Effector memory CD4-positive, alpha-beta T cell (primary cell): ENCODE measurements at places on chromosomes 3 and 15.

DNA sequence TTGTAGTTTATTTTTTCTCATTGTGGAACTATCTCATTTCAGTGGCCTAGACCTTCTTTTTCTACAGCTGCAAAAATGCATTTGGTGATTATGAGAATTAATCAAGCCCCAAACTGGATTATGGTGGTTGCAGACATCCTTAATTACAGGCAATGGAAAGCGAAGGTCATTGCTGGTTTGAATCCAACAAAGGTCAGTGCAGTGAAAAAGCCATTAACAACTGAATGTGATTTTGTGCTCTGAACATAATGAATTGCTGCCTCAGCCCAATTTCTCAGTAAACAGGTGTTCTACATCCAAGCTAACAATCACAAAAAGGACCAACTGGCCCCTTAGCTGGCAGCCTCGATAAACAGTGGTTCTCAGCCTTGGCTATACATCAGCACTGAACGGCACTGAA lies 260.1 kb upstream of the DPPA4 start:
- no peaks in the 10 kb centered on the region for H3K4me1 ChIP-seq
- no peak for DNase-seq
- H3K27me3 ChIP-seq: no peaks in the 10 kb centered on the region
- no peaks in the 10 kb centered on the region for H3K36me3 ChIP-seq
- no peak overlapping the region for H3K27ac ChIP-seq
- no peak overlapping the region for H3K4me3 ChIP-seq

DNA sequence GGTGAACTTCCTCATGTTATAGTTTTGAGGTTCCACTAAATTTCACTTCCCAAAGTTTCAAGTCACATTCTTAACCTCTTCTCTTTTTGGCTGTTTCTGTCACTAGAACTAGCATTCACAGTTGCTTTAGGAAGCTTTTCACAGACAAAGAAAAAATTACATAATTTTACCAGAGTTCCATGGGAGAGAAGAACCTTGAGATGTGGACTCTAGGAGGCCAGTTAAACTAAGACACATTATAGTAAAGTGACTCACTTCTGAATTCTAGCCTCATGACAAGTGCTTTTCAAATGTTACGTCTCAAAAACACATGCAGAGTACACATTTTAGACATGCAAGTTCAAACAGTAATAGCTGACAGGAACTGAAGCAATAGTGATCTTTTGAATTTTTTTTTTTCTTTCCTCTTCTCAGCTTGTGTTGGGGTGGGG lies 39.9 kb upstream of the LRTM1 start:
- no peaks in the 10 kb centered on the region for H3K4me1 ChIP-seq
- no peaks in the 10 kb centered on the region for H3K36me3 ChIP-seq
- no peak overlapping the region for H3K4me3 ChIP-seq
- H3K27me3 ChIP-seq: no peaks in the 10 kb centered on the region

DNA sequence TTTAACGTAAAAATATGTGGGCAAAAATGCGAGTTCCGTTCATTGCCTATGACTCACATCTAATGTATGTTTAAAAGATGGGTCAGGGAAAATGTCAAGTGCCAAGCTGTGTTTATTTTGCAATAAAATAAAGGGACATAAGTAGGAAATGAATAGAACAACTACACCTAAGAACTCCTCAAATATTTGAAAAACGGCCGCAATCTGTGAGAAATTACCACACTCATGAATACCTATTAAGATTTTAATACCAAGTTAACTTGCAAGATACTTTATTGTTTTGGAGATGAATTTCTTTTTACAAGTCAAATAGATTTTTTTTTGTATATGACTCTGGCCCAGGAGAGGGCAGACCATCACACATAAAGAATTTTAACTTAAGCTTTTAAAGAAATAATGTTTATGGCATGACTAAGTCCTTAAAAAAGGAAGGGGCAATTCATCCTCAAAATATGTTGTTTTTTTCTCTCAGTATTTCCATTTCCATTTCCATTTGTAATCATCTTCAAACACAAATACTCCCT lies 152.7 kb downstream of the SUCNR1 start:
- H3K36me3 ChIP-seq: no peaks in the 10 kb centered on the region
- DNase-seq: no peak
- H3K27ac ChIP-seq: no peak overlapping the region
- H3K4me3 ChIP-seq: no peak overlapping the region
- H3K4me1 ChIP-seq: no peaks in the 10 kb centered on the region

GRCh38 chr15:70474471-70475406 lies 288.6 kb downstream of the UACA start:
- no peak for DNase-seq
- no peaks in the 10 kb centered on the region for H3K36me3 ChIP-seq
- peak overlapping the region; percentile 26 for H3K4me3 ChIP-seq
- peaks cover 17% of the 10 kb centered on the region for H3K4me1 ChIP-seq

DNA sequence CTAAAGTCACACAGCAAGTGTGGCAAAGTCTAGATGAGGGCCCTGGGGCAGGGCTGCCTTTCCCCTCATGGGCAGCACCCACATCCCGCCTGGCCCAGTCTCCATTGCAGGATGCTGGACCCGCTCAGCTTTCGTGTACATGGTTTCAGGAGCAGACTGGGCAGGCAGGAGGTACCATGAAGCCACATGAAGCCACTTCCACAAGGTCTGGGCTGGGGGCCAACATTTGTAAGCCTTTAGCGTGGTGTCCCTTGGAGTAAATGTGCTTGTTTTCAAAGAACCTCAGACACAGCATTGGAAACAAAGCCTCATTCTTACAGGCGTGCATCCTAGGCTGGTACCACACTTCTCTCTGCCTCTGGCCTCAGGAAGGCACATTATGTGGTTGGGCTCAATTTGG lies 34.5 kb downstream of the UMPS start:
- no peak overlapping the region for H3K4me3 ChIP-seq
- H3K27me3 ChIP-seq: no peaks in the 10 kb centered on the region
- H3K36me3 ChIP-seq: no peaks in the 10 kb centered on the region
- DNase-seq: no peak
- peaks cover 3% of the 10 kb centered on the region for H3K4me1 ChIP-seq

DNA sequence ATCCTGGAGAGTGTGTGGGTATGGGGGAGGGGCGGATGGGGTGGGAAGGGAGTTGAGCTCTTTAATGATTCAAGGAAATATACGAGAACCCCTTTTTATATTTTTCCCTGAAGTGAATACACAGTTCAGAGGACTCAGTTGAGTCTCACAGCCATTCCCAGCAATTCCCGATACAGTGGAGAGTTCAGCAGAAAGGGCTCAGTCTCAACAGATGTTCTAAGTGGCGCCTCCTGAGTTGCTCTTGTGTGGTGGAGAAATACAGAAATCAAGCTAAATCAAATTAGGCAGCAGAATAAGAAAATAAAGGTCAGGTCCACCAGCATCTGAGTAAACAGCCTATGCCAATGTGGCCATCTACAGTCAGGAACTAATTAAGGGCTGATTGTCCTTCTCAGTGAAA lies 372.1 kb downstream of the NR2F2 start:
- no peak overlapping the region for H3K27ac ChIP-seq
- H3K27me3 ChIP-seq: no peaks in the 10 kb centered on the region
- no peak overlapping the region for H3K4me3 ChIP-seq
- H3K36me3 ChIP-seq: no peaks in the 10 kb centered on the region
- no peaks in the 10 kb centered on the region for H3K4me1 ChIP-seq
- no peak for DNase-seq

DNA sequence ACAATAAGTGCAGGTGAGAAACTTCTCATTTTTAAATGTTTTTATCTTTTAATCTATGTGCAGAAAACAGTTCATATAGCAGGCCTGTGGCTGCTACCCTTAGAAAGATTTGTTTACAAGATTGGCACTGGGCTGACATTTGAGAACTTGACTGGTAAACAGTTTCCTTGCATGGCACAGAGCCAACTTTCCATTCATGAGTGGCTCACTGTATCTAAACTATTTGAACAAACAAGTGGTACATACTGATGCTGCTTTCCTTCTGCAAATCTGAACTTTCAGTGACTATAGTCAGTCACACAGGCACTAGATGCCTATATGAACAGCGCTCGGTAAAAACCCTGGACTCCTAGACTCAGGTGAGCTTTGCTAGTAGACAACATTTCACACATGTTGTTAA lies 6.3 kb upstream of the GTPBP8 start:
- DNase-seq: peak; percentile 35
- H3K27ac ChIP-seq: peak overlapping the region; percentile 30
- no peaks in the 10 kb centered on the region for H3K27me3 ChIP-seq
- no peaks in the 10 kb centered on the region for H3K36me3 ChIP-seq
- peaks cover 15% of the 10 kb centered on the region for H3K4me1 ChIP-seq

- H3K27ac ChIP-seq: no peak overlapping the region
- no peaks in the 10 kb centered on the region for H3K4me1 ChIP-seq
- no peak overlapping the region for H3K4me3 ChIP-seq
- no peaks in the 10 kb centered on the region for H3K27me3 ChIP-seq
- DNase-seq: no peak
Observed at GRCh38 chr3:172799246-172799645, 48.7 kb downstream of the ECT2 start.

DNA sequence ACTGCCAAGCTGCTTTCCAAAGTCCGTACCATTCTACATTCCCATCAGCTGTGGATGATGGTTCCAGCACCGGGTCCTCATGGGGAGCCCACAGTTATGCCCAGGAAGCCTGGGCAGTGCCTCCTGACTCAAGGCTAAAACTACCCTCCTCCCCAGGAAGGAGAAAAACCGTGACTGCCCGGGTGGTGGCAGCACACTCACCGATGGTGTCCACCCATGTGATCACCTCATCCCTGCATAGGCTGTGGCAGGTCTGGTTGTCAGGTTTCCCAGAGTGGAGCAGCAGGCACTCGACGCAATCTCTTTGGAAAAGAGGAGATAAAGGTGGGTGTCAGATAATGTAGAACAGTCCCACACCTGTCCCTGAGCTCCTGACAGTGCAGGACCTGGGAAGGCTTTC lies 38.6 kb downstream of the UMPS start:
- no peaks in the 10 kb centered on the region for H3K4me1 ChIP-seq
- no peak overlapping the region for H3K4me3 ChIP-seq
- DNase-seq: no peak
- H3K36me3 ChIP-seq: no peaks in the 10 kb centered on the region
- no peak overlapping the region for H3K27ac ChIP-seq

DNA sequence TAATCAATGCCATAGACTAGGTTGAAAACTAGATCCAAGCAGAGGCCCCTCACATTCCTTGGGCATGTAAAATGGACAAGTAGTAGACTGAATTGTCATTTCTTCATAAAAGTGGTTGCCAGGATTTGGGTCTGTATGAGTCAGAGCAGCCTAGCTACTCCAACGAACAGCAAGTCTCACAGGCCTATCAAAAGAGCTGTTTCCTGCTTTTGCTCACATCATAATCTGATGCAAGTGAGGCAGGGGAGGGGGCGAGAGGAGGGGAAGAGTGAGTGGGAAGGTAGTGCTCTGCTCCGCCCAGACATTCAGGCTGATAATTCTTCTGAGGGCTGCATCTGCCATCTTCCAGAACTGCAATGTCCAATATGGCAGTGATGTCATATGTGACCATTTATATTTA lies 228.9 kb upstream of the PRICKLE2 start:
- H3K4me3 ChIP-seq: no peak overlapping the region
- no peaks in the 10 kb centered on the region for H3K27me3 ChIP-seq
- no peak for DNase-seq

DNA sequence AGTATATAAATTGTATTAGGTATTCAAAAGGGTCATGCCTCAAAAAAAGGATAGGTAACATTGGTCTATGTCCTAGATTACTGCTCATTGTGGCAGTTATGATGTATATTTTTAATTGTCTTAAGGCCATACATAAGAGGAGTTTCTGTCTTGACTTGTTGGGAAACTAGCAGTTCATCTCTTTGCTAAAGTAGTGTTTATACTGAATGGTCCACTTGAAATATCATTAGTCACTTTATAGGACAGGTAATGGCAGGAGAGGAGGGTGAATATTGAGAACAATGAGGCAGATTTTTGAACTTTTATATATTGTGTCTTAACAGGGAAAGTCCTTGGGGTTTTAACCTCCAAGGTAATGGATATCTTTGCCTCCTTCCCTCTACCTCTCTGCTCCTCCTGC lies 58.4 kb downstream of the TP63 start:
- DNase-seq: no peak
- no peaks in the 10 kb centered on the region for H3K4me1 ChIP-seq
- no peak overlapping the region for H3K4me3 ChIP-seq
- no peaks in the 10 kb centered on the region for H3K36me3 ChIP-seq
- H3K27ac ChIP-seq: no peak overlapping the region
- H3K27me3 ChIP-seq: no peaks in the 10 kb centered on the region

GRCh38 chr15:75211436-75212199 lies 9.9 kb downstream of the C15orf39 start:
- no peaks in the 10 kb centered on the region for H3K27me3 ChIP-seq
- peaks cover 47% of the 10 kb centered on the region for H3K36me3 ChIP-seq
- no peak overlapping the region for H3K27ac ChIP-seq
- no peaks in the 10 kb centered on the region for H3K4me1 ChIP-seq

GRCh38 chr3:75140904-75141615 lies 523.1 kb upstream of the FRG2C start:
- no peak overlapping the region for H3K4me3 ChIP-seq
- DNase-seq: no peak
- H3K36me3 ChIP-seq: no peaks in the 10 kb centered on the region
- no peaks in the 10 kb centered on the region for H3K27me3 ChIP-seq
- H3K4me1 ChIP-seq: no peaks in the 10 kb centered on the region
- H3K27ac ChIP-seq: no peak overlapping the region

- DNase-seq: no peak
- peaks cover 45% of the 10 kb centered on the region for H3K36me3 ChIP-seq
- no peak overlapping the region for H3K4me3 ChIP-seq
- no peaks in the 10 kb centered on the region for H3K27me3 ChIP-seq
- no peaks in the 10 kb centered on the region for H3K4me1 ChIP-seq
Observed at GRCh38 chr3:9452417-9452816, 55.0 kb downstream of the SETD5 start.

GRCh38 chr3:46027736-46028397 lies 584 bp upstream of the XCR1 start:
- no peaks in the 10 kb centered on the region for H3K27me3 ChIP-seq
- no peaks in the 10 kb centered on the region for H3K36me3 ChIP-seq
- no peak overlapping the region for H3K27ac ChIP-seq
- no peak for DNase-seq
- no peaks in the 10 kb centered on the region for H3K4me1 ChIP-seq

DNA sequence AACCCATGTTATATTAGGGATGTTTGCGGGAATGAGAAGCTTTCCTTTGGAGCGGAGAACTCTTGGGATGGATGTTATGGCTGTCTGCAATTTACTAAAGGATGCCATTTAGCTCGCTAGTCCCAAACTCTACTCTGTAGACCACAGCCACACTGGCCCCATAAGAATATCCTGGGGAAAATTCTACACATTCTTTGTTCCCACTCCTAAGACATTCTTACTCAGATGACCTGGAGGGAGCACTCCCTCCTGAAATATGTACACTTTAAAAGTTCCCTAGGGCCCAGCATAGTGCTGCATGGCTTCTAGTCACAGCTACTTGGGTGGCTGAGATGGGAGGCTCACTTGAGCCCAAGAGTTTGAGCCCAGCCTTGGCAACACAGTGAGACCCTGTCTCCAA lies 288.7 kb upstream of the RORA start:
- DNase-seq: no peak
- no peak overlapping the region for H3K4me3 ChIP-seq
- H3K27ac ChIP-seq: no peak overlapping the region
- H3K4me1 ChIP-seq: no peaks in the 10 kb centered on the region
- H3K27me3 ChIP-seq: no peaks in the 10 kb centered on the region
- no peaks in the 10 kb centered on the region for H3K36me3 ChIP-seq

GRCh38 chr3:23071296-23071695 lies 131.8 kb upstream of the UBE2E2 start:
- H3K4me1 ChIP-seq: no peaks in the 10 kb centered on the region
- H3K4me3 ChIP-seq: no peak overlapping the region
- no peak for DNase-seq
- H3K27ac ChIP-seq: no peak overlapping the region
- H3K27me3 ChIP-seq: no peaks in the 10 kb centered on the region
